ENCODE measurements at places on chromosomes 7 and 10.

- peak; percentile 11 for DNase-seq
These were observed 800.5 kb upstream of the KCND2 start for GRCh38 chr7:119472408-119473038.

DNA sequence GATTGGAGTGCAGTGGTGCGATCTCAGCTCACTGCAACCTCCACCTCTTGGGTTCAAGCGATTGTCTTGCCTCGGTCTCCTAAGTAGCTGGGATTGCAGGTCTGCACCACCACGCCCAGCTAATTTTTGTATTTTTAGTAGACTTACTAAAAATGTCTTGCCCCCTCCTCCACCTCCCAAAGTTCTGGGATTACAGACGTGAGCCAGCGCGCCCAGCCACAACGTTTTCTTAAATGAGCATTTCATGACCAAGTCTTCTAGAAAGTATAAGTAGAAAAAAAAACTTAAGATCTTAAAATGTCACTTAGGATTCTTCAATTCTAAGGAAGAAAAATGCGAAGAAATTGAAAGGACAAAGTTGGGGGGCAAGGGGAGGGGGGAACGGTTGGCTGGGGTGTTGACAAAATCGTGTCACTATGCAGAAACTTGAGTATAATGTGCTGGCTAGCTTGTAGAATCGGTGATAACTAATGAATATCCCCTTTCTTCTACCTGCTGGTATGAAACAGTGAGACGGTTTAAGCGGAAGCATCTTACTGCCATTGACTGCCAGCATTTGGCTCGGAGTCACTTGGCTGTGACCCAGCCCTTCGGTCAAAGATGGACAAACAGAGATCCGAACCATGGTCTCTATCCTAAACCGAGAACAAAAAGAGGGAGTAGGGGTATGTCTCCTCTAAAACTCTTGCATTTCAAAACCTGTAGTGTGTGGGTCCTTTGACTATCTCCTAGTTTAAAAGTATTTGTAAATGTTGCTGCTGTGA, 12.7 kb downstream of the FBH1 start:
- no peak for DNase-seq

DNA sequence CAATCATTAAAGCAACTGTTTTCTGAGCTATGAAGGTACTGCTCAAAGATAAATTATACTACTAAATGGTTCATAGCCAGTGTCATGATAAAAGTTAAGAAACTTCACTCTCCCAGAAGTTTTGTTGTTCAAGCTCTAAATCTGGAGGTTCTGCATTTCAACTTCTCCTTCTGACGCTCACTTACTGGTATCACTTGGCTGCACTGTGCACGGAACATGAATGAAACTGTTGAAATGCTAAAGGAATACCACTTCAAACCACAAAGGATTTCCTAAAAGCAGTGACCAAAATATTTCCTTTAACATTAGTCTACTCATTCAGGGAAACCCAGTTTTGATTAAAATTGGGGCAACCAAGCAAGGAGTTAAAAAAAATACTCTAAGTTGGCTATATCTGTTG, 93.6 kb downstream of the UBE2H start:
- DNase-seq: no peak

DNA sequence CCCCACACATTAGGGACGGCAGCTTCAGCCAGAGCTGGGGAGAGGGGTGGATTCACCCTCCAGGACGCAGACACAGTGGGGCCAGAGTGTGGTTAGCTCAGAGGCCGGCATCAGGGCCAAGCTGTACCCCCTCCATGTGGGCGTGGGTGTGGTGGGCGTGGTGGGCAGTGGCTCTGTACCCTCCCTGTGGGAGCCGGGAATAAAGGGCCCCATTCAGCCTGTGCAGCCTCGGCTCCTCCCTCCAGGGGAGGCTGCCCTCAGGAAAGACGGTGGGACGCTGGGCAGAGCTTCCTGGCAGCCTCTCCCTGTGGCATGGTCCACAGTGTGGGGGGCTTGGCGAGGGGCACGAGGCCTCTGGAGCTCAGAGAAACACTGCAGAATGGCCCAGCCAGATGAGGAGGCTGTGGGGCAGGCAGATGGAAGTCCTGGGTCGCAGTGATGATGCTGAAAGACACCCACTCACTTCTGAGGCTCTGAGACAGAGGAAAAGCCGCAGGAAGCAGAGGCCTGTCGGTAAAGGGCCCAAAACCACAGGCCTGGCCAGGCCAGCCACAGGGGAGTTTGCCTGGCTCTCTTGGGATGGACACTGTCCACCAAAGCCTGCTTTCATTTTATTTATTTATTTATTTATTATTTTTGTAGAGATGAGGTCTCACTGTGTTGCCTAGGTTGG, 108.0 kb downstream of the SH3PXD2A start:
- DNase-seq: no peak

DNA sequence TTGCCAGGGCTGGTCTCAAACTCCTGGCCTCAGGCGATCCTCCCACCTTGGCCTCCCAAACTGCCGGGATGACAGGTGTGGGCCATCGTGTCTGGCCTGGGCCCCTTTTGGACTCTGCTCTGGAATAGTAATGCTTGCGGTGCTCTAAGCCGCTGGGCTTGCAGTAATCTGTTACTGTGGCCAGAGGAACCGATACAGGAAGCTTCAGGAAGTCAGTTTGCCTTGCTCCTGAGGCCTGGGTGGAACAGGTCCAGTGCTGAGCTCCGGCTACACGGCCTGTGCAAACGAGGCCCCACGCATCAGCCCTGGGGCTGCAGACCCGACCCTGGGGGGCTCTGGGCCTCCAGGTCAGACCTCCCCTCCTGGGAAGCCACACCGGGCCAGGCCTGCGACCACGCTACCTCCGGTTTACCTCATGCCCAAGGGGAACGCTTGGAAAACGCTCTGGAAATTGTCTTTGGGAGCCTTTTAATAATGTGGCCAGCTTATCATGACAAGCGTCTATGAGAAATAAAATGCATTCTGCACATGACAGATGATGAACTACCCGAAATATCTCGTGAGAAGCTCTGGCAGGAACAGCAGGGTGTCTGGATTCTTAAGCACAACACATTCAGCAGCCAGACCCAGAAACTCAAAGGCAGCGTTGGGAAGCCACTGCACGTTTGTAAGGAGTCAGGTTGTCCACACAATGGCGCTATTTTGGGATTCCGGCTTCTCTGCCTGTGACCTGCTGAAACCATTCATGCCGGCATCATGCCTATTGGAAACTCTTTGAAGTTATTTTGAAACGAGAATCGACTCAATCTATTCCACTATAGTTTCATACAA, 10.1 kb upstream of the ADAP1 start:
- DNase-seq: peak; percentile 26

GRCh38 chr7:155710530-155710929, 66.1 kb downstream of the RBM33 start:
- DNase-seq: no peak

GRCh38 chr7:20107582-20107981, 109.6 kb downstream of the MACC1 start:
- no peak for DNase-seq

DNA sequence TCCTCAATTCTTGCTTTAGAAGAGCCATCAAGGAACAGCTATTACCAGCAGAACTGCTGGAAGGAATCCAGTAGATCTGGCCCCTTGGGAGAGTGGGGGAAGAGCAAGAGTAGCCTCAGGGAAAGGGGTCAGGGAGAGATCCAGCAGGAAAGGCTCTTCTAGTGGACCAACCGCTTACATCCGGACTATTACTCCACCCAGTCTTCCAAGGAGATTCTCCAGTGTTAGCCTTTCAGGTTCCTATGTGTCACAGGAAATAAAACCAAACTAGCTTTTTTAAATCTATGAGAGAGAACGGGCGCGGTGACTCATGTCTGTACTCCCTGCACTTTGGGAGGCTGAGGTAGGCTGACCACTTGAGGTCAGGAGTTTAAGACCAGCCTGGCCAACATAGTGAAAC, 34.3 kb downstream of the TET1 start:
- no peak for DNase-seq

GRCh38 chr7:106595922-106596321, 65.0 kb downstream of the CCDC71L start:
- no peak for DNase-seq

GRCh38 chr7:66150471-66150870, 35.8 kb downstream of the CRCP start:
- no peak for DNase-seq

GRCh38 chr7:45882465-45882810, 5.8 kb upstream of the IGFBP1 start:
- DNase-seq: no peak

DNA sequence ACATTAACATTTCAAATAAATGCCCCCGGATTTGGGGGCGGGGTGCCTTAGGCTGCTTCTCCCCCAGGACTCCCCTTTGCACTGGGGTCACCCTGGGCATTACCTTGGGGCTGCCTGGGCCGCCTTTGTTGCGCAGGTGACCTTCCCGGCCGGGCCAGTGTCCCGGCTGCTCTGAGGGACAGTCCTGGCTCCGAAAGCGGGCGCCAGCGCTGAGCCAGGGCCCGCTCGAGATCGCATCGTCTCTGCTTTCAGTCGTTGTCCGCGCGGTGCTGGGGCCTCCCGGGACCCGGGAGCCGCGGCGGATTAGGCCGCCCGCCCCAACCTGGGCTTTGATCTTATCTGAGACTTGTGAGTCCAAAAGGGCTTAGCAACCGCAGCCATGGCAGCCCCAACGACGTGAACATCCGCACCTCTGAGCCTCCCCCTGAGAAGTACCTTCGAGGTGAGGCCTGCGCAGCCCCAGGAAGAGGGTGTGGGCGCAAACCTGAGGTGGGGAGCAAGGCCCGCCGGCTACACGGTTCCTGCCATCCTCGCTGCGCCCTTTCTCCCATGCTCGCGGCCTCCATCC, 14.8 kb upstream of the WAPL start:
- no peak for DNase-seq

Measured in NCI-H2171 treated with DMSO at 0.1 percent for 48 hours (cell line).